ENCODE measurements at places on chromosomes 3 and 15.
A peak's percentile ranks its signal among the peaks of the same experiment; 100 is the strongest.

DNA sequence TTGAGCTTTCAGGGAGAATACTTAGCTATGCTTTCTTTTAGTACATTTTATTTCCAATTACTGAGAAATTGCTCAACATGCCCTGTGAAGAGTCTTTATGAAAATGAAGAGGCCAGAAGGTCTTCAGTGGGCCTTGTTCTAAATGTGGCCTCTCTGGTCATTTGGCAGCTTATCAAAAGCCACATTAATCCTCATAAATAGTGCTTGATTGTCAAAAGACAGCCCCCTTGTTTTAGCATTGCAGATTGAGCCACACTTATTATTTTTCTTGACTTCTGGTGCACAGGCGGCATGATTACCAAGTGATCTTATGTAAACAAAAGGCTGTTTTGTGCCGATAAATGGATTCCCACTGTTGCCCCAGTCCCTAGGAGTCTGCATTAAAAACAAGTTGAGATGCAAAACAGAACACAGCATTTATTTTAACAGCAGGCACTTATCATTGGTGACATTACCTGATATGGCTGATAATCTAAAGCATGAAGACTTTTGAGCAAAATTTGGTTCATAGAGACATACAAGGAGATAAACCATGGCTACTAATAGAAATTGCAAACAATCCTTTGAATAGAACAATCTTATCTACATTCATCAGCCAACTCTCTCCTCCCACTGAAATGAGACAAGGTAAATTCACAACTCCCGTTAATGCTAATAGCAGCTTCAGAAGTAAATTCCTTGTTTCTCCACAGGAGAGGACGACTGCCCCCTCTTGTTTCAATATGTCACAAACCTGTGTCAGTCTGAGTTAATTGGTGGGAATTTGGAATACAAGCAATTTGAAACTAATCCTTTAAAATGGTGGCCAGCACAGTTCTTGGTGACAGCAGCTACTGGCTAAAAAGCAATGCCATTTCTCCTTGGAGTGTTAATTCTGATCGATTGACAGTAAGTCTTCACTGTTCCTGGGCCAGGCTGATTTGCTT lies 194.3 kb downstream of the NSUN3 start:
- DNase-seq = no peak

- DNase-seq = no peak
Measured at GRCh38 chr3:99970198-99970597, 144.1 kb downstream of the FILIP1L start.

DNA sequence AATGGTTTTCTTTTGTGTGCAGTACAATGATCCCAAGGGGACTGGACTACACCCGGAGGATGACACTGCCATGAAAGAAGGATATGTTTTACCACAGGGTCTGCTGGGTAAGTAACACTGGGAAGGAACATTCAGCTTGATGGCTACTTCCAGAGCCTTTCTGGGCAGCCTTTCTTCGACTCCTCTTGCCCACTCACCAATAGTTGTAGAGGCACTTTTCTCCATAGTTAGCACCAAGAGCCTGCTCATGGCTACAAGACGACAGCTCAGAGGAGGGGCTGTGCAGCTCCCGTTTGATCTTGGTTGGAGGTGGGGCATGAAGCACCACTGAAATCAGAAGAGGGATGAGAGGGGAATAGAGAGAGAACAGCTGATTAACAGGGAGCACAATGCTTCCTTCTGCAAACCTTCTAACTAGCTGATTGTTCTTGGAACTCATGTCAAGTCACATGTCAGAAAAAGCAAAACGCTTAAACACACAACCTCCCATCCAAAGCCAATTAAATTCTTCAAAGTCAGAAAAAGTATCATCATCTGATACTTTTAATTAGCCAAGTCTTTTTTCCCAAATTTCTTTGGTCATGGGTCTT lies 27.9 kb downstream of the ETV5 start:
- no peak for DNase-seq

DNA sequence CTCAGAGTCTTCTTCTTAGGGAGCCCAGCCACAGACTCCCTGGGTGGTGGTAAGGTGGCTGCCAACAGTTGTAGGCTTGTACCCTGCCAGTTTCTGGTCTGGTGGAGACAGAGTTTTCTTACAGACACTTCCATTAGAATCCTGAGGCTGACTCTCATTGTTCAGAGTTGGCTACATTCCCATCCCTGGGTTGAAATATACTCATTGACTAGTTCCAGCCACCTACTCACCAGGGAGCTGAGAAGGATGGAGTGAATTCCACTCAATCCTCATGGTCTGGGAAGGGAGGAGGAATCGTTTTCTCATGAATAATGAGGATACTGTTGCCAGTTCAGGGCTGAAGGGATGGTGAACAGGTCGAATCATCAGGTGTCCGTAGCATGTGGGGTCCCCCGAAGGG lies 226.5 kb upstream of the PROK2 start:
- DNase-seq = no peak

GRCh38 chr15:52566889-52567288 lies 1.9 kb downstream of the ARPP19 start:
- DNase-seq = no peak

DNA sequence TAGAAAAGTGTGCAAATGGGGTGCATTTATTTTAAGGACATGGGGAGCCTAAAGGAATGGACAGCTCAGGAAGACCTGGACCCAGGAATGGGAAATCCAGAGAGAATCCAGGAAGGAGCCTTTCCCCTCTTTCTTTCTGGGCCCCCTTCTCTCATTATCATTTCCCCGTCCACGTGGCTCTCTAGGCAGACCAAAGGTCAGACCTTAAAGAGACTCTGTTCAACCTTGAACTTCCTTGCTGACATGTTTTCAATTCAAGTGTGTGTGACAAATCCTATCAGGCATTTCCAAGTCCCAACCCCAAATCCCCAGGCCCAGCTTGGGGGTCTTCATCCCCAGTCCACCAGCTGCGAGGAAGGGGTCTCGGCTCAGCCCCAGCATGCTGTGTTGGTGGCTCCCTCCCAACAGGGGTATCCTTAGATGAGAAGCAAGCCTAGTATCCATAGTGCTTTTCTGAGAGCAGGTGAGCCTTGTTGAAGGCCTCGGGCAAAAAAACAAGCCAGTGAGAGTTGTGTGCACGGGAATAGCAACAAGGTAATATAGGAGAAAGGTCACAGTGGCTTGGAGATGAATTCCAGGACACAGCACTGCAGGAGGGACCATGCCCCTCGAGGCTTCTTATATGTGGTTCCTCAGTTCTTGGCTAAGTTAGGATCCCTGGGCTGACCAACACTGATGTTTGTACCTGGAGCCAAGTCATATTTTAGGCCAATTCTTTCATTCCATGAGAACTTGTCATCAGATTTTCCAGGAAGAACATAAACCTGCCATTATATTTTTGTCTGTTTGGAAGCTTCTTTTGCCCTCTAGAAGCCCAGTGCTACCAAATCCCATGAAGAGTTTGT lies 130.0 kb downstream of the ASB7 start:
- no peak for DNase-seq

- DNase-seq = peak; percentile 94
Measured at GRCh38 chr3:136196401-136197158, 445 bp upstream of the MSL2 start.

- no peak for DNase-seq
Measured at GRCh38 chr3:17995769-17996168, 253.3 kb upstream of the TBC1D5 start.

DNA sequence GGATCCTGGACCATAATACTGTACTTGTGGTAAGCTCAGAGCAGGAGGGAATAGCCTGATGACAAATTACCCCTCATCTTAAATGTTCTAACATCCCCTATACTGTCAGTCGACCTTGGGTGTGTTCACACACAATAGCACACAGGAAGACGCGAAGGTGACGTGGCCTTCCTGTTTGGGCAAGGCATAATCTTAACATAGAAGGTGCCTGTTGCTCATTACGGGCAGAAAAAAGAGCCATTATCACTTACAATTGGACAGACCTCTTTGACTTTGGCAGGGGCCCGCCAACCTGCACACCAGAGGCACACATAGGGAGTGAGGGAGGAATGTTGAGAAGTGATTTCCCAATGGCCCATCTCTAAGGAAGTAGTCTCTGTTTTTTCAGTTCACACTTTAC lies 144.2 kb downstream of the ANO10 start:
- no peak for DNase-seq
